ENCODE measurements at places on chromosomes 1 and 21.

GRCh38 chr1:55418208-55419000, 203.2 kb upstream of the USP24 start:
- no peak for DNase-seq

- no peak for DNase-seq
Observed at GRCh38 chr1:28926629-28927265, 12.4 kb downstream of the EPB41 start.

- no peak for DNase-seq
Observed at GRCh38 chr1:112636597-112637253, 17.1 kb downstream of the CAPZA1 start.

GRCh38 chr1:74504933-74505512, 7.4 kb downstream of the LRRC53 start:
- DNase-seq, result no peak

DNA sequence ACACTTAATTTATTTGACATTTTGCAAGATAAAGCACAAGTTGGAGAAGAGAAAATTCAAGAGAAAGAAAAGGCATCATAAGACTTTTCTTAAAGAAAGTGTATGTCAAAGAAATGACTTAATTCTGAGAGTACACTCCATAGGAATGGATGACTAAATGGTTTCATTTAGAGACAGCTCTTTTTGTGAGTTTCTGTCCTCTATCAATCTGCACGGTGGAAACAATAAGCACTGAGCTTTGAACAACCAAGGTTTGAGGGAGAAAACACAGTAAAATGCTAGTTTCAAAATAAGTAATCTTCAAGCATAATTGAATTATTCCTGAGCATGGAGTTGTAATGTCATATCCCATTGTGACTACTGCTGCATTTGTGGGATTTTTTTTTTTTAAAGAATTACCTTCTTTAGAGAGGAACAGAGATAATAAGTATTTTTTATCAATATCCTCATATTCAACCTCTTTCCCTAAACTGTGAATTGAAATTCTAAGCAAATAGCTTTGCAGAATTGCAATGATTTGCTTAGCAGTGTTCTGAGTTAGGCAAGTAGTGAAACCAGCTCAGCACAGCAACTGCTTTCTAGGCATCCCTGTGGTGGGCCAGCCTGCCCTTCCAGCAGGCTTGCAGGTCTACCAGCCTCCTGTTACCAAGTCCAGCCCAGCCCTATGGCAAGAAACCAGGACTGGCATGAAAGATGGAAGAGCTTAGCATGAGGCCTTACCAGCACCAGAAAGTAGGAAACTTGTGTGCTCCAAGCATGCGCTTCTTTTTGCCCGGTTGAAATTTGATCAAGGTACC, 38.2 kb downstream of the KCNJ6 start:
- no peak for DNase-seq

DNA sequence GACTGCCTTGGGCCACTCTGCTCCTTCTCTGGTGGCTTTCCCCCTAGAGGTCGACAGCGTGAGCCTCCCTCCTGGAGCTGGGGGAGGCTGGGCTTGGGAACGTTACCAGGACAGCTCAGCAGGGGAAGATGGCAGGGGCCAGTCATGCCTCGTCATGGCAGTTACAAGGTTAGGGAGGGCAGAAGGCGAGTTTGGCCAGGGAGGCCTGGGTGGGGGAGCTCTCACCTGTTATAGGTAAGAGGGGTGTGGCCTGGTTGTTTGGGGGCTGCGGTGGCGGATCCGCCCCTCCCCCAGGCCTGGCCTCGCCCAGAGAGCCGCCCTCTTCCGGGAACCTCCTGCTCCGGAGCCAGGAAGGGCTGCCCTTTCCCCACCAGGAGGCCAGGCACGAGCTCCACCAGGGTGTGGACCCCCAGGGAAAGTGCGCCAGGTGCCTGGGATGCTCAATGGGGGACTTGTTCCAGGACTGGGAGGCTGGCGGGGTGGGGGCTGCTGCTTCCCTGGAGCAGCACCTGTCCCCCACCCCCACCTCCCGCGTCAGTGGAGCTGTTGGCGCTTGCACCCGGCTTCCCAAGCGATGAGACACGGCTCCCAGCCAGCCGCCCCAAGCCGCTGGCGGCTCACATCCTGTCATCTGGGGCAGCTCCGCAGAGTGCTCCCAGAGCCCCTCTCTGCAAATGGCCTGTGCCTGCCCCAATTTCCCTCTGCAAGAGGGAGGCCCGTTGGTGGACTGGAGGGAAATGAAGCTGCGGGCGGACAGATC, 23.6 kb upstream of the PKP1 start:
- DNase-seq, result no peak

- no peak for DNase-seq
Observed at GRCh38 chr1:167922611-167923074, 8.7 kb upstream of the ADCY10 start.

- no peak for DNase-seq
Observed at GRCh38 chr1:168223681-168224540, 1.9 kb upstream of the SFT2D2 start.

DNA sequence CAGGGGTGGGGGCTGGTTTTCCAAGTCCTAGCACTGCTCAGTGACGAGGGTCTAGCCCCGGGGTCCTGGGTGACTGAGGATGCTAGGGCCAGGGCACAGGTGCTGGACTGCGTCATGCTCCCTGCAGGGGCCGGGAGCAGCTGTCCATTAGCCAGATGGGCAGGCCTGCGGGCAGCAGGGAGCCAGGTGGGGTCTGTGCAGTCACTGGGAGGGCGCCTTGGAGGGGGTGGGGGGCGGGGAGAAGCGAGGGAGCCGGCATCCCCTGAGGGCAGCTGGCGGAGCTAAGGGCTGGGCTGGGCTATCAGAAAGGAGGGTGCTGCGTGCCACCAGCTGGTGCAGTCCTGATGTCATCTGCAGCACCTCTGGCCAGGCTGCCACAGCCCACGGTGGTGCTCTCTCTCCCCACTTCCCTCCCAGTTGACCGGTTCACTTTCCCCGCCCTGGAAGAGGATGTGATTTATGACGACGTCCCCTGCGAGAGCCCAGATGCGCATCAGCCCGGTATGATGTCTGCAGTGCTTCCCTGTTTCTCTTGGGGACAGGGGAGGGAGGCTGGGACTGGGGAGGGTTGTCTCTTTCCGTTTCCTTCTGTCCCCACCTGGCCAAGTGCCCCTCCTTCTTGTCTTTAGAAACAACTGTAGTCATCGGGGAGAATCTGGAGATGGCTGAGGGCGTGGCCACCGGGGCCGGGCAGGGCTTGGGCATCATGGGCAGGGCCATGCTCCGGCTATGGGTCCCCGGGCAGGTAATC, 63.8 kb downstream of the ARHGEF10L start:
- no peak for DNase-seq

DNA sequence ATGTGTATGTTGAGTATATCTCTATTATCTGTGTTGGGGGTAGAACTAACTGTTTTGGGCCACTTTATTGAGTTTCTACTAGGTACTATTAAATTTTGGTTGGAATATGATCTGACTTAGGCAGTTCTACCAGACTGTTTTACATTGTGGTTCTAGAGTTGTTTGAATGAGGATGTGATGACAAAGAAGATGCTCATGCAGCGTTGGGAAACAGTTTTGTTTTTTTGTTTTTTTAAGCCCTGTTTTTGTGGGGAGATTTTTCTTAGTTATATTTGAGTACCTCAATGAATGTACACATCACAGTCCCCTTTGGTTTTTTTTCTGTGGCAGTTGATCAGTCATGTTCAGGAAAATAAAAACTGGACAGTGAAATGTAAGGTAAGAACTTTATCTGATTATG, 40.1 kb downstream of the TMED5 start:
- DNase-seq, result no peak
